ENCODE measurements at places on chromosomes 1 and 21.
A peak's percentile ranks its signal among the peaks of the same experiment; 100 is the strongest.

- DNase-seq, result no peak
Observed at GRCh38 chr21:45209685-45210284, 77.9 kb downstream of the POFUT2 start.

DNA sequence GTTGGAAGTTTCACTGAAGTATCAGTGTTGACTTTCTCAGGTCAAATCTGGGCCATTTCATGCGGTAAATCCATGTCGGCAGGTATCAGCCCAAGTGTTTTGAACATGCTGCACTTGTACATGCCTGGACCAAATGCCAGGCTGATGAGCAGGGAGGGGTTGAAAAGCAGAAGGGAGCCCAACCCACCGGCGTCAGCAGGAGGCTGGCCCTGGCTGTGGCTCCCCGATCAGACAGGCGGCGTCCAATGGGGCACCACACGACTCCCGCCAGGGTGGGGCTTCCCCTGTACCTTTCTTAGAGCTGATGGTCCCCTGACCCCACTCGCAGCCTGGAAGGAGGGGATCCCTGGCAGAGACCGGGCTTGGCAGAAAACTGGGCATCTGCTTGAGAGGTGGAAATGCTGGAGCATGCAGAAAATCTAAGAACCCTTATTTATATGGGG, 540.0 kb downstream of the KIF26B start:
- DNase-seq, result no peak

- no peak for DNase-seq
Observed at GRCh38 chr1:18411321-18411720, 69.4 kb upstream of the KLHDC7A start.

- no peak for DNase-seq
Observed at GRCh38 chr1:22255341-22256212, 112.7 kb upstream of the WNT4 start.

- DNase-seq, result no peak
Observed at GRCh38 chr1:231386466-231386865, 35.6 kb downstream of the EGLN1 start.

GRCh38 chr1:212828395-212828794, 19.1 kb downstream of the SPATA45 start:
- no peak for DNase-seq

DNA sequence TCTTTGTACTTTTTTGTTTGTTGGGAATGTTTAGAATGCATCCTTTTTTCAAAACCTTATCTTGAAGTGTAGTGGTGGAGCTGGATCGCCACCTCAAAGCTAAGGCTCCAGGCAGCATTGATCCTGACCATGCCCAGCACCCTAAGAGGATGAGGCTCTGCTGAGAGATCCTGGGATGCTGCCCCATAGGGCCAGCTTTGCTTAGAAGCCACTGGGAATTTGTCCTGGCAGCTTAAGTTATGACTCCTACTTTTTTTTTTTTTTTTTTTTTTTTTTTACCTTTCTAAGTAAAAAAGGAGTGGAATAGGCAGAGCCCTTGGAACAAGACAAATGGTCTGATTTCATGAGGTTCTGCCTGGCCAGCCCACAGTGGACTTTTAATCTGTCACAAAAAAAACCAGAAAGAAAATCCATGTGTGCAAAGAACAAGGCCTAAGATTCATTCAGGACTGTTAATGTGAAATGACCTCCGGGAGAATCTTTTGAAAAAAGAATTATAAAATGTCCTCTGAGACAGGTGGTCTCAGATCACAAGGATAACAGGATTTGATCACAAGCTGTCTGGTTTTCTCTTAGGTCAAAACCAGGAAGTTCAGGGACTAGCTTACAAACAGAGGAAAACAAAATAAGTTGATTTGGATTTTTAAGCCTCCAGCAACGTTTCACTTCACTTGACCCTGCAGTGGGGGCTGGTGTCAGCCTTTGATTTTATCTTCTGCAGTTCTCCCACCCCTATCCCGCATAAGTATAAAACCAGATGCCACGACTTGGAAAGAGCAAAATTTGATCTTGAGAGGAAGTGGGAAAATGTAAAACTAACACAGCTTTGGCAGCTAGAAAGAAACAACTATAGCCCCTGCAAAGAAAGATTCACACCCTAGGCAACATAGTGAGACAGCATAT, 25.9 kb upstream of the RAP1A start:
- no peak for DNase-seq

DNA sequence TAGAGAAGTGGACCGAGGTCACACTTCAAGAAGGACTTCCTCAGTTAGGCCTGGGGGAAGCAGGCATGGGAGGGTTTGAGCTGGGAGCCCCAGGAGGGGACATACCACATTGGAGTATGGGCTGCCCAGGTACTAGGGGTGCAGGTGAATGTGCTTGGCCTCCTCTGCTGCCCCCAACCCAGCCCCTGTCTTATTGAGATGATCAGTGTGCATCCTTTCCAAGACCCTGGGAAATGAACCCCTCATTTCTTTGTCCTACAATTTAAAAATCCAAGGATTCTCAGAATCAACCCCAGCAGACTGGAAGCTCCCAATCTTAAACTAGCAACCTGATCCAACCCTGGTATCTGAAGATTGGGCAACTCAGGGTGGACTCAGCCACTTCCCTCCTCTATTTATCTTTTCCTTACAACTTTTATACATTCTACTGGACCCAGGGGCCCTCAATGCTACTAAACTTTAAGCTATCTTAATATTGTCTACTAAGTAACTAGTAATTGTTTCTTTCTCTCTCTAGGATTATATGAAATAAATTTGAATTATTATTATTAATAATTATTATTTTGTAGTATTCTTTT, 9.1 kb downstream of the MEX3A start:
- DNase-seq, result no peak

- no peak for DNase-seq
Observed at GRCh38 chr1:36101546-36101945, 12.9 kb downstream of the ADPRS start.

DNA sequence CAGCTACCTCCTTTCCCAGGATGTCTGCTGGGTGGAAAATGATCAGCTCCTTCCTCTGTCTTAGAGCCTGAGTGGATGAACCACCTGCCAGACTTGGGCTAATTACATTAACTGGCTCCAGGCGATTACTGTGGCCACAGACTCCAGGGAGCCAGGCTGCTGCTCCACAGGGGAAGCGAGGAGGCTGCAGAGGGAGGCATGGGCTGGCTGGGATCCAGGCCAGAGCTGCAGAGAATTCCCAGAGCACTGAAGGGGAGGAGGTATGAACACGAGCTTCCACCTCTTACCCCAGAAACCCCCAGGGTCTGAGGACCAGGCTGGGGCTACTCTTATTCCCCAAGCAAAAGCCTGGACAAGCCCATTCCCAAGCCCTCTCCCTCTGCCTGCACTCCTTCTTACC, 136.0 kb upstream of the KLHDC7A start:
- DNase-seq, result no peak

GRCh38 chr1:238242181-238242580, 351.5 kb upstream of the ZP4 start:
- no peak for DNase-seq

GRCh38 chr1:83822208-83822607, 176.7 kb downstream of the TTLL7 start:
- DNase-seq, result no peak

GRCh38 chr1:209446356-209446755, 137.2 kb upstream of the CAMK1G start:
- DNase-seq, result no peak

DNA sequence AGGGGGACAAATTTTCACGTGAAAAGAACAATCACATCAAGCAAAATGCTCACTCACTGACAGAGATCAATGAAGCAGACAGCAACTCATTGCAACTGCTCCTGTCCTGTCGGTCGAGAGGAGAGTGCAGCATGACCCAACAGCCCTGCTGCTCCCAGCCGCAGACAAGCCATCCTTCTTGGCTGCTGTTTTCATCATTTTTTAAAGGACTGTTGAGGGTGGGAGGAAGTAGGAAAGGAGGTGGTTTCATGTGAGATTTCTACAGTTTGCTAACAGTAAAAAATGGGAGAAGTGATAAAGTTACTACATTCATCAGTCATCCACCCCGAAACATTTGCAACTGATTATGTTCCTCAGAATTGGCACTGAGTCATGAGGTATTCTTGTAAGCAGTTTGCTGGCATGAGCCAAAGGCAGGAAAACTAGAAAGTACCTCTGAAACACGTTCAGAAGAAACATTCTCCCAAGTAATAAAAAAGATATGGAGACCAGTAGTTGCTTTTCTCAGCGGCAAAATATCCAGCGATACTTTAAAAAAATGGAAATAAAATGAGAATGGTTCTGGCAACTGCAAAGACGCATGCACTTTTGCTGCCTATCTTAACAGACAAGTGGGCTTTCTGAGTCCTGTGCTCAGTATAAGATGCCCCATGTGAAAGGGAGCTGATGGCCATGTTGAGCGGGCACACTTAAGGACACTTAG, 72.0 kb upstream of the CLDN14 start:
- no peak for DNase-seq

DNA sequence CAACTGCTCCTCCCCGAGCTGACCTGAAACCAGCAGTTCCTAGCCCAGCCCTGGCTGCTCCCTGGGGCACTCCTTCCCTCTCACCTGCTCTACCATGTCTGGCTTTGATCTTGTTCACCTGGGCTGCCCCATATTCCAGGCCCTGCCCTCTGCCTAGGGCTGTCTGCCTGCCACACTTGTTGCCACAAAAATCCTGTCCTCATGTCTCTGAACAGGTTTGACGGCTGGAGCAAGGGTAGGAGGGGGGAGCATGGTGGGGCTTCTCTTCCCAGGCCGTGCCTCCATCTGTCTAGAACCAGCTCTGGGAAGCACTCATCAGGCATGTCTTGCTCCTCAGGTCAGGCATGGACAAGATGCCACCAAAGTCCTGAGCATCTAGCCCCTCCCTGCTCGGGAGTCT, 44.3 kb upstream of the WNT2B start:
- DNase-seq, result no peak

DNA sequence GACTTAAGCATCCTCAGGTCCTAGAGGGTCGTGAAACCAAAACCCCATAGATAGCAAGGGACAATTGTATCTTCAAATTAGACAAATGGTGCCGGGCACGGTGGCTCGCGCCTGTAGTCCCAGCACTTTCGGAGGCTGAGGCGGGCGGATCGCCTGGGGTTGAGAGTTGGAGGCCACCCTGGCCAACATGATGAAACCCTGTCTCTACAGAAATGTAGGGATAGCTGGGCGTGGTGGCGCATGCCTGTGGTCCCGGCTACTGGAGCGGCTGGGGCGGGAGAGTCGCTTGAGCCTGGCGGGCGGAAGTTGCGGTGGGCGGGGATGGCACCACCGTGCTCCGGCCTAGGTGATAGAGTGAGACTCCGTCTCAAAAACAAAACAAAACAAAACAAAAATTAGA, 780.6 kb downstream of the BRINP3 start:
- DNase-seq, result no peak

- no peak for DNase-seq
Observed at GRCh38 chr1:204980840-204981405, 62.1 kb upstream of the CNTN2 start.

DNA sequence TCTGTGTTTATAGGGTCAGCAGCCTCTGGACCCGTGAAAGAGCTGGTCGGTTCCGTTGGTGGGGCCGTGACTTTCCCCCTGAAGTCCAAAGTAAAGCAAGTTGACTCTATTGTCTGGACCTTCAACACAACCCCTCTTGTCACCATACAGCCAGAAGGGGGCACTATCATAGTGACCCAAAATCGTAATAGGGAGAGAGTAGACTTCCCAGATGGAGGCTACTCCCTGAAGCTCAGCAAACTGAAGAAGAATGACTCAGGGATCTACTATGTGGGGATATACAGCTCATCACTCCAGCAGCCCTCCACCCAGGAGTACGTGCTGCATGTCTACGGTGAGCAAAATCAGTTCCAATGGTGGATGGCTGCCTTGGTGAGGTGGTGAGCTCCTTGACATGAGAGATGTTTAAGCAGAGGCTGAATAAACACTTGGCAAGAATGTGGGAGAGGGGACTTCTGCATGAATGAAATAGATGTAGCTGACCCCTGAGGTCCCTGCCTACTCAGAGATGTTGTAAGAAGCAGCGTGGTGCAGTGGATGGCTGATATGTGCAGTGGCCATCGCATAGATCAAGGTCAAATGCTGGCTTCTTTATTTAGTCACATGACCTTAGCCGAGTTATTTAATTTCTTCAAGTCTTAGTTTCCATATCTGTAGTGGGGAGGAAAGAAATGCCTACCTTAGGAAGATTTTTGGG, 9.3 kb downstream of the SLAMF7 start:
- DNase-seq, result no peak

GRCh38 chr1:78840453-78841271, 165.9 kb downstream of the ADGRL4 start:
- no peak for DNase-seq

GRCh38 chr1:204261746-204262505, 48.1 kb upstream of the GOLT1A start:
- no peak for DNase-seq

- no peak for DNase-seq
Observed at GRCh38 chr1:33762109-33762830, 101.6 kb upstream of the HMGB4 start.

- DNase-seq, result no peak
Observed at GRCh38 chr21:45938453-45938755, 43.2 kb upstream of the COL6A1 start.

DNA sequence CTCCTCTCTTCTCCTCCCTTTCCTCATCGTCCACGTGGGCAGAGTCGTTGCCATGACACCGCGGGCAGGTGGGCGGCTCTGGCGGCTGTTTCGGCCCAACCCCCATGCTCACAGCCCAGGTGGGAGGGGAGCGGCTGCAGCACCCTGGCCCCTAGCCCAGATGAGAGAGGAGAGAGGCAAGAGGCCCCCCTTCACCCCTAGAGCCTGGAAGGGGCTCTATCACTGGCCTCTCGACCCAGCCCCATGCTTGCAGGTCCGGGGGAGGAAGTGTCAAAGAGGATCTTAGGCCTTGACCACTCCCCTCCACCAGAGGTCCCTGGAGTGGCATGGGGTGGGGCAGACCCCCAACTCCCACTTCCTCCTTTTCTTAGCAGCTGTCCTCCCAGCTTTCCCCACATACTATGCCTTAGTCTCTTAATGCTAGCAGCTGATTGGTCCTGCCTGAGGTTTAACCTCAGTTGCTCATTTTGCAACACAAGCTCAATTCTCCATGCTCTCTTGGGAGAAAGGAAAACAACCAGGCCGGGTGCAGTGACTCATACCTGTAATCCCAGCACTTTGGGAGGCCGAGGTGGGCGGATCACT, 10.4 kb downstream of the DLGAP3 start:
- DNase-seq, result peak; percentile 35

DNA sequence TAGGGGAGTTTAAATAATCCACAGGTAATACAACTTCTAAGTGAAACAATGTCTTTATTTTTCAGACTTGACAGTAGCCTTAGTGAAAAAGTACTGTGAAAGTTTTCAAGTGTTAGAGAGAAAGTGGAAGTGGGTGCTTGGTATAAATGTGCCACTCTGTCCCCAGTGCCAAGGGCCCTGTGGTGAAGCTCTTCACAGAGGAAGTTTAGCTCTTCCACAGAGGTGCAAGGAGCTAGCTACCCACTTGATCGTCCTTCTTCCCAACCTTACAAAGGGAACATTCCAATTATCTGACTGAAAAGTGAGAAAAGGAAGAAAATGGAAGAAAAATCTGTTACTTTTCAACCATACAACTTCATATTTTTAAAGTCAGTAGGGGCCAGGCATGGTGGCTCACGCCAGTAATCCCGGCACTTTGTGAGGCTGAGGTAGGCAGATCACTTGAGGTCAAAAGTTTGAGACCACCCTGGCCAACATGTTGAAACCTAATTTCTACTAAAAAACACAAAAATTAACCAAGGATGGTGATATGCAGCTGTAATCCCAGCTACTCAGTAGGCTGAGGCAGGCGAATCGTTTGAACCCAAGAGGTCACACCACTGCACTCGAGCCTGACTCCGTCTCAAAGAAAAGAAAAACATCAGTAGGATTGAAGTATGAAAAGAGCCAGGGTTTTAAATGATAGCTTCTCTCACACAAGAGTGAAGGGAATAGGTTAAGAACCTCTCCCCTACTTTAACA, 41.0 kb upstream of the PTPRC start:
- DNase-seq, result peak; percentile 40
